ENCODE measurements at places on chromosomes 4 and X. TPM values are rescaled to one million over a fixed set of nuclear protein-coding genes. Genes with fewer than 3 reads are reported as not detected.

TSPAN7 gene
- polyA plus RNA-seq: 371 TPM

STX18 gene
- polyA plus RNA-seq: 45.1 TPM

RELL1 gene
- polyA plus RNA-seq: 1.4 TPM

NUP62CL gene
- 1.1 TPM for polyA plus RNA-seq

TNMD gene
- polyA plus RNA-seq: not detected

LARP7 gene
- 6.9 TPM for polyA plus RNA-seq

PLK4 gene
- 2.5 TPM for polyA plus RNA-seq

All from brain (organoid and tissue), 16 donors.